Fibroblast of villous mesenchyme (primary cell): ENCODE measurements at places on chromosomes 12 and 14.

- peak; percentile 21 for DNase-seq
Observed at GRCh38 chr12:27425306-27425705, 21.2 kb upstream of the SMCO2 start.

DNA sequence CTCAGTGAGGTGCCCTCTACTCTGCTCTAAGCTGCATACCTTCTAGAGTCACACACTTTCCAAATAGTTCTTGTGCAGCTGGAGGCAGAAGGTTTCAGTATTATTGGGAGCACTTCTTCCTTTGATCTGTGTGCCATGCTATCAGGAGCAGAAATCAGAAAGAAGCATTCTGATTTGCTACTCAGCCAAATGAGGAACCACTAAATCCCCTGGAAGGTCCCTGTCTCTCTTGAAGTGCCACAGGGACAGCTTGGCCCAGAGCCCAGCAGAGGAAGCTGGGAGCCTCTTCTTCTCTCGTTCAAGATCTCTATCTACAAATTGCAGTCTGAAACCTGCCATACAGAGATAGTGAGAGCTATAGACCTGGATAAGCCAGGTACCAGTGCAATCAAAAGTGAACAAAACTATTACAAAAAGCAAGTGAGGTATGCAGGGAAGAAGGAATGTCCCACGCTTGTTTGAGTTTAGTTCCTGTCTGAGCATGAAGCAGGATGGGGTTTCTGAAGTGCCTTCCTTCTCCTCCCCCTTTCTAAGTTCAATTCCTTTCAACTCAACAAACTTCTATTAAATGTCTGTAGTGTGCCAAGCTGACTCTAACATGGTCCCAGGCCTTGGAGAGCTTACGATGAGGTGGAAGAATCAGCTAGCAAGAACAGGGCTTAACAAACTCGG is 100.9 kb upstream of the PARP11 start:
- DNase-seq: no peak

GRCh38 chr14:58760121-58760520 is 122.4 kb downstream of the DACT1 start:
- DNase-seq: no peak

GRCh38 chr14:25092258-25092740 is 42.4 kb upstream of the STXBP6 start:
- no peak for DNase-seq

GRCh38 chr12:28710882-28711281 is 438.2 kb upstream of the FAR2 start:
- DNase-seq: peak; percentile 51

- no peak for DNase-seq
Observed at GRCh38 chr12:116592731-116593130, 33.5 kb downstream of the MAP1LC3B2 start.

DNA sequence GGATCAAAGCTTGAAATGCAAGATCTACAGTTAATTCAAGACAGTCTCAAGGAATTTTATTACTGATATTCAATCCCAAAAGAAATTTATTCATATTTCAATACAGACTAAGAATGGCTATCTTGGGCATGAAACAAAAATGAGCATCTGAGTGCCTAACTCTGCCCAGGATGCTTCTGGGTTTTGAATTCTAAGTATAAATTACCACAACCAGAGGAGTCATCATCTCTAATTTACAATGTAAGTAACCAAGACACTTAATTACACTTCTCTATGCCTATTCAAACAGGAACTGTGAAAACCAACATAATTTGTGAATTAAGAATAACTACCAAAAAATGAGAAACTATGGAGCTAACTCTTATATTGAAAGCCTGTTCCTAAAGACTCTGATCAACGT is 14.1 kb downstream of the OSBPL8 start:
- DNase-seq: no peak

DNA sequence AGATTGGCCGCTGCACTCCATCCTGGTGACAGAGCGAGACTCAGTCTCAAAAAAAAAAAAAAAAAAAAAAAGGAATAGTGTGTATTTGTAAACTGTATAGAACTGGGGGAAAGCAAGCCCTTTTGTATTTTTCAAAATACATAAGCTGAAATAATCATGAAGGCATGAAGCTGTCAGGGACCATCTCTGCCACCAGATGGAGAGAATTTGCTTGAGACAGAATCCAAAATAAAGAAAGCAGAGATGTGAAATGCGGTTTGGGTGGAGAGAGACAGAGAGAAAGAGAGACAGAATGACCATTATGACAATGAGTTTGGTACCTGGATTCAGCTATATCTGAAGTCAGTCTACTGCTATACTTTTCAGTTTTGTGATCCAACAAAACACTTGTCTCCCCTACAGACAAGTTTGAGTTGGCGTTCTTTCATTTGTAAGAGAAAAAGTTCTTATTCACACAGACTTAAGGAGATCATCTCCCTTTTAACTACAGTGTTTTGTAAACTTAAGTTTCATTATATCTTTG is 155.7 kb upstream of the LRIG3 start:
- no peak for DNase-seq

GRCh38 chr12:76558684-76559399 is 729 bp downstream of the OSBPL8 start:
- DNase-seq: peak; percentile 38

GRCh38 chr14:101080922-101081593 is 177.5 kb upstream of the RTL1 start:
- no peak for DNase-seq

DNA sequence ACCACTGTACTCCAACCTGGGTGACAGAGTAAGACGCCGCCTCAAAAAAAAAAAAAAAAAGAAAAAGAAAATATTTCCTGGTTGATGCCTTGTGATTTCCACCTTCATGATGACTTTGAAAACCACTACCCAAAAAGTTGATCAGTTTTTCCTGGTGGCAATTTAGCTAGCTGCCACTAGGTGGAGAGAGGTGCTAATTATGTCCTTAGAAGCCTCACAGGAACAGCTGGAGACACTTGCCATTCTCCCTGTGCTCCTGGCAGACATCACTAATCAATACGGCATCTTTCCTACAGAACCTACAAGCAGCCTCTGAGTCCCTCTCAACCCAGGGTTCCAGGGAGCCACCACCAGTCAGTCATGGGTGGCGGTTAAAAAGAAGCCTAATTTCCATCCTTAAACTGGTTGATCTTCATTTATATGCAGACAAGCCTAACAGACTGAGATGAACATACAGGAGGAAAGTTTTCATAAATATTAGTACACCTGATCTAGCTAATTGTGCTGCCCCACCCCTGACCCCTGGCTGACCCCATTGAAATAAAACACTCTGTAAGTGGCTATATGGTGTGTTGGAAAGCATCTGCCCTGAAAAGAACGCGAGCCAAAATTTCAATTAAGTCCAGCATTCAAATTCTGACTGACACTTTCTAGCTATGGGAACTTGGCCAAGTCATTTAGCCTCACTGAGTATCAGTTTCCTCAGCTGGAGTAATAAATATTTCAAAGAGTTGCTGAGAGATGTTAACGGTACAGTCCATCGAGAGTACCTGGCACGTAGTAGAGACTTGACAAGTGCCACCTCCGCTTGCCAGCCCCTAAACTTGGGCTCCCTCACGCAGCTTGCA is 6.2 kb upstream of the OAS1 start:
- DNase-seq: peak; percentile 32

DNA sequence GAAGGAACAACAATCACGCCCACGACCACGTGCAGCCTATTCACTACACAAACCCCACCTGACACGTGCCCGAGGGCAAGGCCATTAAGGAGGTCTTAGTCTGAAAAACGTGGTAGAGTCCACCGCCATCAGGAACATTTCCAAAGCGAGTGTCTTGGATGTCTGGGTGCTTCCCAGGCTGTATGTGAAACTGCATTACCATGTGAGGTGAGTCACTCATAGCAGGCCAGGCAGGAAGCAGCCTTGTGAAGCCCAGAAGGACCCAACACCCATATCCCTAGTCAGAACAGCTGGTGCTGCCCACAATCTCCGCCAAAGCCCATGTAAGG is 3.3 kb upstream of the KRT79 start:
- peak; percentile 82 for DNase-seq

- DNase-seq: no peak
Observed at GRCh38 chr12:129325566-129325965, 472.3 kb downstream of the GLT1D1 start.

DNA sequence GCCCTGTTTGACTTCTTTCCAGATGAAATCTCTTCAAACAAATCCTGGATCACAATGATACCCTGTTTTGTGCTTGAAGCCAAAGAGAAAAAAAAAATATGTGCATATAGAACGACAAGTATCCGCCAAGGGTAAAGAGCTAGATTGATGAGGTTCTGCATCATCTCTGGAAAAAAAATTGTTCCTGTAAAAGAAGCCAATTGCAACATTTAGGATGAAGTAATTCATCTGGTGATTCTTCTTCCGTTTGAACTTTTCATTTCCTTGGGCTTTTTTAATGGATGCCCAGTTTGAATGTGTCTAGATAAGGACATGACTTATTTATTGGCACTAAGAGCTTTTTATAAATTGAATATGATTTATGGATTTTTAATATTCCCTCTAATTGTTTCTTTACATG is 38.1 kb upstream of the NPAS3 start:
- DNase-seq: no peak

- no peak for DNase-seq
Observed at GRCh38 chr14:84959851-84960520, 570.0 kb upstream of the FLRT2 start.

DNA sequence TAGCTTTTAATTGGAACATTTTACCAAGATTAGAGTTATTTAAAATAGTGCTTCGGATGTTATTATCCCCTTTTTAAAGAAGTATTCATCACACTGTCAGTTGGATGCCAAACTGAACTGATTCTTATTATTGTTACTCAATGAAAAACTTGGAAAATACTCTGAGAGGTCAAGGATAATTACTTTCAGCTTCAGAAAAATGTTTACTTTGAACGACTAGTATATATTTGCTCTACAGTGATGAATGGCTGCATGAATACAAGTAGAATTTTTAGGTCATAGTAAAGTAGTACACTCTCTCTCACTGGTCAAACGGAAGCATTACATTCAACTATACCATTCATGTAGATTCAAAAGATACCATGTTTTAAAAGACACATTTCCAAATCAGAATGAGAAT is 269.2 kb downstream of the CCDC91 start:
- no peak for DNase-seq

- no peak for DNase-seq
Observed at GRCh38 chr12:75822416-75822815, 209.2 kb downstream of the PHLDA1 start.

GRCh38 chr12:106078358-106079010 is 60.3 kb downstream of the NUAK1 start:
- no peak for DNase-seq

GRCh38 chr12:15829949-15830348 is 40.8 kb upstream of the EPS8 start:
- peak; percentile 21 for DNase-seq

GRCh38 chr12:10065241-10065640 is 33.5 kb downstream of the CLEC1A start:
- no peak for DNase-seq

DNA sequence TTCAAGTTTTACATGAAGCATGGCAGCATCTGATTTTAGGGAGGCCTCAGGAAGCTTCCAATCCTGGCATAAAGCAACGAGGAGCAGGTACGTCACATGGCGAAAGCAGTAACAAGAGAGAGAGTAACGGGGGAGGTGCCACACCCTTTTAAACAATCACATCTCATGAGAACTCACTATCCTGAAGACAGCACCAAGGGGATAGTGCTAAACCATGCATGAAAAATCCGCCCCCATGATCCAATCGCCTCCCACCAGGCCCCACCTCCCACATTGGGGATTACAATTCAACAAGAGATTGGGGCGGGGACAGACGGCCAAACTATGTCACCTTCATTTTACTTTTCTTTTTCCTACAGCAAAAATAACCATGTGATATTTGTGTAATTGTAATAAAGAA is 7.2 kb upstream of the MAP3K9 start:
- DNase-seq: no peak

GRCh38 chr14:101820283-101820798 is 58.8 kb downstream of the PPP2R5C start:
- no peak for DNase-seq

GRCh38 chr14:67569011-67569650 is 30.9 kb downstream of the PIGH start:
- DNase-seq: no peak

DNA sequence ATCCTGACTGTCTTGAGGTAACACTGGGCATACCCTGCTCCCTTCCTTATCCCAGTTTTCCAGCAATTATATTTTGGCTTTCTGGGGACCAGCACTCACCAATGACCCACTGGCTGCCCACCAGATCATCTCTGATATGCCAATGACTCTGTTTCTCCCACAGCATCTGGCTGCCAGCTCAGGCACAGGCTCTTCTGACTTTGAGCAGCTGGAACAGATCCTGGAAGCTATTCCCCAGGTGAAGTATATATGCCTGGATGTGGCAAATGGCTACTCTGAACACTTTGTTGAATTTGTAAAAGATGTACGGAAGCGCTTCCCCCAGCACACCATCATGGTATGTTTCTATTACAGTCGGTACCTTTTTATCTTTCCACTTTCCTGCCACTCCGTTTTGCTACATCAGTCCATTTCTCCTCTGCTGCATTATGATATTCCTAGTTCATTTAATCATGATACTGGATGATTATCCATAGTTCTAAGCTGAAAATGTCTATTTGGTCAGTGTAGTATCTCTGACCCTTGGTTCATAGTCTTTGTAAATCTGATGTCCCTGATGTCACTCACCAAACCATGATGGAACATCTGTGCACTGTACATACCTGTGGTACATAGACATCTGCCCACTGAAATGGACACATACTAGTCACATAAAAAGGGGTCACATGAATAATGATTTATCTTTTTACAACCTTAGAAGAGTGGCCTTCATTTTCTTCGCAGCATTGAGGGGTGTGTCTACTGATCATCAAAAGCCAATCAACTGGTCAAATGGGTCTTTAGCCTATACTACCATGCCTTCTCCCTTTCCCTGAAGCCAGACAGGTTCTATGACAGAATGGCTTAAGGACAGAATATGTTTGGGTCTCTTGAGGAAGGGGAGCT is 3.3 kb downstream of the GMPR2 start:
- DNase-seq: no peak

DNA sequence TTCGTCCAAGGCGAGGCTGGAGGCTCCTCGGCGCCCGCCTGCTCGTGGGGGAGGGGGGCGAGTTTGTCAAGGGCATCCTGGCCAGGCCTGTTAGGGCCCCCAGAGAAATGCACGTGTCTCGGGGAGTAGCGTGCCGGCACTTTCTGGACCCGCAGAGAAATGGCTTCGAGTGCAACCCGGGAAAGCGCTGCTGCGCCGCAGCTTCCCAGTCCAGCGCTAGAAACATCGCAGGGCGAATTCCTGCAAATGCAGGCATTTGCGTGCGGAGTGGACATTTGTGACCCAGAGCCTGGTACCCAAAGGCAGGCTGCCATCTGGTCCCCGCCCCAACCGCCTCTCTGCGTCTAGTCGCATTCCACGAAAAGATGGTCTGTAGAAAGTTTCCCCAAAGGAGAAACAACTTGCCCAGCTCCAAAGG is 756 bp downstream of the LGR5 start:
- no peak for DNase-seq
